ENCODE measurements at places on chromosomes 4 and X. TPM values are rescaled to one million over a fixed set of nuclear protein-coding genes. Genes with fewer than 3 reads are reported as not detected.

Gene DIPK2B
- total RNA-seq: not detected

DNA sequence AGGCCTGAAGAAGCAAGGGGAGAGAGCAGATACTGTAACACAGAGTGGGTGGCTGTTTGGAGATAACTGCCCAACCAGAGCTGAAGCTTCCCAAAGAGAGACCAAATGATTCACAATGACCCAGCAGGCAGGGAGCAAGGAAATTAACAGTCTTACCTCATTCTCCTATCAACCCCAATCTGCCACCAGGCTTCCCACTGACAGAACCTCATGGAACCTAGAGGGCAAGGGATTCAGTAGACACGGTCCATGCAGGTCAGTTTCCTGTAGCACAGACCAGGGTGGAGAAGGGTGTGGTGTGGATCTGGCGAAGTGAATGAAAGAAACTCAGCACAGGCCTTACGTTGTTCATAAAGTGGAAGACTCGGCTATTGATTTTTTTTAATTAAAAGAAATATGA is 60.7 kb upstream of the ALB start:
- no peak overlapping the region for H3K27ac ChIP-seq
- DNase-seq: no peak
- no peak overlapping the region for H3K4me3 ChIP-seq

GRCh38 chr4:181569553-181569952 is 673.6 kb upstream of the TENM3 start:
- DNase-seq: peak; percentile 29
- H3K36me3 ChIP-seq: no peaks in the 10 kb centered on the region
- H3K4me3 ChIP-seq: no peak overlapping the region
- H3K27me3 ChIP-seq: no peaks in the 10 kb centered on the region

GRCh38 chr4:121939690-121940089 is 12.2 kb downstream of the TRPC3 start:
- H3K4me3 ChIP-seq: no peak overlapping the region
- H3K36me3 ChIP-seq: no peaks in the 10 kb centered on the region
- peaks cover 4% of the 10 kb centered on the region for H3K27me3 ChIP-seq
- DNase-seq: no peak
- no peaks in the 10 kb centered on the region for H3K4me1 ChIP-seq
- no peak overlapping the region for H3K27ac ChIP-seq

Gene USP11
- 36.6 TPM for total RNA-seq

GRCh38 chr4:186900232-186900900 is 176.7 kb upstream of the FAT1 start:
- peaks cover 46% of the 10 kb centered on the region for H3K4me1 ChIP-seq
- H3K27me3 ChIP-seq: no peaks in the 10 kb centered on the region
- peak overlapping the region; percentile 66 for H3K27ac ChIP-seq
- DNase-seq: no peak

DNA sequence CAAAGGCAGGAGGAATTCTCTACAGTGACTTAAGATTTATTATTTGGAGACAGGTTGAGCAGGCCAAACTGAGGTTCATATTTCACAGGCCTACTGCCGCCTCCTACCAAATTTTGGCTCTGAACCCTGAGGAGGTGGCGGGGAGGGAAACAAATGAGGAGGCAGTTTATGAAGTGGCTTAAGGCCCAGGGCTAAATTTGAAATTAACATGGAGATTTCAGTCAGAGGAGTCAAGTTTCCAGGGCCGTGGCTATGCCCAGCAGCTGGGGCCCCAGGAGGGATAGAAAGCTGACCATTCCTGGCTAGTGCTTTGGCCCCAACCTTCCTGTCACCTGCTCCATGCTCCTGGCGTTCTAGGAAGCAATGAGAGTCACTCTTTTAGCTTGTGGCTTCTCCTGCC is 73.4 kb upstream of the ARHGAP36 start:
- H3K36me3 ChIP-seq: no peaks in the 10 kb centered on the region
- H3K27me3 ChIP-seq: no peaks in the 10 kb centered on the region
- H3K4me1 ChIP-seq: no peaks in the 10 kb centered on the region
- H3K4me3 ChIP-seq: no peak overlapping the region

- no peak for DNase-seq
- no peak overlapping the region for H3K4me3 ChIP-seq
- H3K27me3 ChIP-seq: no peaks in the 10 kb centered on the region
- H3K4me1 ChIP-seq: no peaks in the 10 kb centered on the region
- no peak overlapping the region for H3K27ac ChIP-seq
Measured at GRCh38 chr4:110989125-110989524, 366.2 kb upstream of the PITX2 start.

DNA sequence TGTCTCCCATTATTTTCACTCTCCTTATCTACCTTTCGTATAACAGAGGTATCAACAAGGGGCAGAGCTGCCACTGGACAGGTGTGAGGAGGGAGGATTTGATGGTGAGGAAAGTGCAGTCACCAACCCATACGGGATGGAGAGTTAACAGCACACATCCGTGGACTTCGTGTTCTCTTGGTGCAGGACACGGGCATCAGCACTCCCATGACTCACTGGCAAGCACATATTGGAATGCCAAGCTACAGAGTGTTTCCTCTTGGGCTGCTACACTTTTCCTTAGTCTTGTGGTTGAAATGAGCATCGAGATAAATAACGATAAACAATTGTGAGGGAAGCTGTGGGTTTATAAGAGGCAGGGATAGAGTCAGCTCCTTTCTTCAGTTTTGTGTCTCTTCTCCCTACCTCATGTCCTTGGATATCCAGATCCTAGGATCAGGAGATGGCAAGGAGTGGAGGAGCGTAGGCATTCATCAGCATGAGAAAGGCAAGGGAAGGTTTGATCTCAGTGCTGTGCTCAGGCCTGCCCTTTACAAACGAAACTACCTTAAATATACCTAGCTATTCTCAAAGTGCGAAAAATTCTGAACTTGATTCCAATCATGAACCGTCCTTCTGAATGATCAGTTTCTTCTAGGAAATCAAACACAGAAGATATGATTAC is 96.3 kb downstream of the ZNF827 start:
- H3K27ac ChIP-seq: no peak overlapping the region
- H3K36me3 ChIP-seq: peaks cover 54% of the 10 kb centered on the region
- no peak for DNase-seq
- no peaks in the 10 kb centered on the region for H3K27me3 ChIP-seq

DNA sequence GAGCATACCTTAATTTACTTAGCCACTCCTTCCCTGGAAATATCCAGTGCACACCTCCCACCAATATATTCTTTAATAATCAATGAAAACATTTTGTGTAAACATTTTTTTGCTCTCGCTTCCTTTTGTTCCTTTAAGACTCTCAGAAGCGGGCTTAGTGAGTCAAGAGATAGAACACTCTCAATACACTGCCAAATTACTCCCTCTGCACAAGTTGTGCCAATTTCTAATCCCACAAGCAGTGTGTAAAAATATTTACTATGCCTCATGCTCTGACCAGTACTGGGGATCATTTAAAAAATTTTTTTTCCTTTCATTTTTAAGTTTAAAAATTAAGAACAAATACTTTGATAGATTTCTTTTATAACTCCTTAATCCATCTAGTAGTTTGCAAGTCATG is 5.1 kb downstream of the MORF4L2 start:
- H3K4me3 ChIP-seq: no peak overlapping the region
- no peaks in the 10 kb centered on the region for H3K27me3 ChIP-seq
- no peak for DNase-seq
- peaks cover 90% of the 10 kb centered on the region for H3K36me3 ChIP-seq
- H3K27ac ChIP-seq: no peak overlapping the region

Gene JAKMIP1
- not detected for total RNA-seq

DNA sequence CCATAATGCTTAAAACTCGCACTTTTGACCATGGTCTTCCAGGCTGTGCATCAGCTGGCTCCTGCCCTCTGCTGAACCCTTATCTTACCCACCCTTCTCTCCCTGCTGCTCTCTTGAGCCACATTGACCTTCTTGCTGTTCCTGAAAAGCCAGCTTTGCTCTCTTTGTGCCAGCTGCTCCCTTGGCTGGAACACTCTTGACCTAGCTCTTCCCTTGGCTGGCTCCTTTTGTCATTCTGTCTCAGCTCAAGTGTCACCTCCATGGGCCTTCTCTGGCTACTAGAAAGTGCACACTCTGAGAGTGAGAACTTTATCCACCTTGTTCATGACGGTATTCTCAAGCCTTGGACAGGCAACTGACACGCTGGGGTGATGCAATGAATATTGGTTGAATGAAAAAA is 112.1 kb downstream of the MGST2 start:
- H3K4me3 ChIP-seq: no peak overlapping the region
- no peak for DNase-seq
- H3K4me1 ChIP-seq: no peaks in the 10 kb centered on the region

Gene KLKB1
- total RNA-seq: not detected

Gene CXorf58
- not detected for total RNA-seq

DNA sequence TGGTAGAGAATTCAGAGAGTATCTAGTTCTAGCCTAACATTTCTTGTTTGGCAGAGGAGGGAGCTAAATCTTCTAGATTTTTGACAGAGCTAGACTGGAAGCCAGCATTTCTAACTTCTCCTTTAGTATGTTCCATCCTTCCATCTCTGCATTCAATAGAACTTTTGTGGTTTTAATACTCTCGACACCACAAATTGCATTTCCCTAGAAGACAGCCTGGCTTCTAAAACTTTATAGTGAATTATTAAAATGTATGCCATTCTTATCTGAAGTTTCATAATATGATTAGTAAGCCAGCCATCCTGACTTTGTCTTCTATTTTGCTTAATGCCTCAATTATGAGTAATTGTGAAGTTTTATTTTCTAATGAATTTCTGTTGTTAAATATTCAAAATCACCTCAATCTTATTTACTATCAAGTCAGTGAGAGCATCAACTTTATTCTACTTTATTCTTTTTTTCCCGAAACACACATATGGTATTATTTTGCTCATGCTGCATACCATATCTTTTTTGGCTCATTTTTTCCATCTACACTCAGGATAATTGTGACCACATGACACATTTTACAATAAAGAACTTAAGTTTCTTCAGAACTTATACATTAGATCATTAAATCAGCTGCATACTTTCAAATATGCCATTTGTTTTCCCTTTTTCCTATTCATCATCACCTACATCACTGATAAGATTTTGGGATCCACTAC is 30.2 kb downstream of the EDNRA start:
- H3K4me3 ChIP-seq: no peak overlapping the region
- H3K36me3 ChIP-seq: no peaks in the 10 kb centered on the region
- no peaks in the 10 kb centered on the region for H3K27me3 ChIP-seq
- H3K4me1 ChIP-seq: no peaks in the 10 kb centered on the region
- DNase-seq: no peak

GRCh38 chr4:82248903-82249632 is 124.7 kb downstream of the HNRNPD start:
- no peaks in the 10 kb centered on the region for H3K4me1 ChIP-seq
- DNase-seq: no peak
- H3K27ac ChIP-seq: no peak overlapping the region
- H3K27me3 ChIP-seq: no peaks in the 10 kb centered on the region
- H3K4me3 ChIP-seq: no peak overlapping the region

DNA sequence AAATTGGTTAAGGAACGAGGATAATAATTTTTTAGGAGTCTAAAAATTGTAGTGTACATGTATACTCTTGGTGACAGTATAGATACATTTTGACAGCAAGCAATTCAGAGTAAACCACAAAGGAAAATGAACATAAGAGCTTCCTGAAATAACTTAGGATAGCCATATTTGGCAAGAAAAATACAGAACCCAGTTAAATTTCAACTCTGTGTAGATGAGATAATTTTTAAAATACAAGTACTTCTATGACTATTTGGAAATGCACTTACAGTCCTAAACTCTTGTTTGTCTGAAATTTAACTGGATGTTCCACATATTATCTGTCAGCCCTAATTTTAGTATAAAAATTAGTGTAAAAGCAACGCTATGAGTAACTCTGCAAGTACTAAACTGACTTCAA is 124.4 kb upstream of the PCDH18 start:
- no peak overlapping the region for H3K4me3 ChIP-seq
- H3K4me1 ChIP-seq: peaks cover 16% of the 10 kb centered on the region
- H3K27ac ChIP-seq: no peak overlapping the region
- H3K36me3 ChIP-seq: no peaks in the 10 kb centered on the region
- H3K27me3 ChIP-seq: no peaks in the 10 kb centered on the region

Gene CXorf38
- total RNA-seq: 21.2 TPM
